Hair follicle dermal papilla cell (primary cell): ENCODE measurements at places on chromosomes 3 and 15. TPM values are rescaled to one million over a fixed set of nuclear protein-coding genes. Genes with fewer than 3 reads are reported as not detected.

Gene GOLGA6A
- not detected in 2 replicates for total RNA-seq

Gene CASR
- not detected in 2 replicates for total RNA-seq

Gene CCK
- total RNA-seq = 2.4 and 3.8 TPM in 2 replicates

Gene C3orf85
- not detected in 2 replicates for total RNA-seq

Gene PLSCR5
- not detected in 2 replicates for total RNA-seq

Gene C2CD4B
- total RNA-seq = not detected in 2 replicates

Gene ACP3
- under 0.01 TPM in 2 replicates for total RNA-seq

Gene TM4SF18
- 0.12 and 0.32 TPM in 2 replicates for total RNA-seq

Gene ZIC1
- total RNA-seq = 88.3 and 125 TPM in 2 replicates

Gene C3orf80
- total RNA-seq = under 0.01 and 0.61 TPM in 2 replicates

Gene GRIP2
- total RNA-seq = 1.3 and 2.7 TPM in 2 replicates

Gene RPSA
- 967 and 1,091 TPM in 2 replicates for total RNA-seq

Gene RLBP1
- not detected in 2 replicates for total RNA-seq

Gene TEX55
- not detected in 2 replicates for total RNA-seq

Gene FAM81A
- 0.12 and 0.16 TPM in 2 replicates for total RNA-seq

Gene GATM
- not detected in 2 replicates for total RNA-seq

Gene LRRK1
- total RNA-seq = 21.0 and 29.4 TPM in 2 replicates

Gene SI
- total RNA-seq = not detected in 2 replicates

Gene CAPN7
- 39.3 and 60.7 TPM in 2 replicates for total RNA-seq

Gene RASGRP1
- total RNA-seq = 0.24 and 0.32 TPM in 2 replicates

Gene KBTBD13
- total RNA-seq = not detected in 2 replicates

Gene RETNLB
- total RNA-seq = not detected in 2 replicates

Gene TERC
- 104 and 183 TPM in 2 replicates for total RNA-seq

Gene GNAT1
- total RNA-seq = not detected in 2 replicates

Gene BCHE
- 2.2 and 2.4 TPM in 2 replicates for total RNA-seq

Gene NR1I2
- 0.16 TPM in 1 of 2 replicates, not detected in the other for total RNA-seq

Gene KCNAB1
- 0.16 TPM in 1 of 2 replicates, not detected in the other for total RNA-seq

Gene GOLGA8T
- 0.16 TPM in 1 of 2 replicates, not detected in the other for total RNA-seq

Gene SLC7A14
- total RNA-seq = 3.6 and 4.4 TPM in 2 replicates

Gene FSTL1
- 1,778 and 1,826 TPM in 2 replicates for total RNA-seq

Gene CCDC54
- not detected in 2 replicates for total RNA-seq

Gene PLIN1
- total RNA-seq = 0.16 TPM in 1 of 2 replicates, not detected in the other

Gene CCR3
- total RNA-seq = not detected in 2 replicates

Gene EIF1B
- 9.2 and 10.2 TPM in 2 replicates for total RNA-seq

Gene TCF12
- total RNA-seq = 118 and 141 TPM in 2 replicates

Gene SPINK8
- not detected in 2 replicates for total RNA-seq

Gene SST
- not detected in 2 replicates for total RNA-seq

Gene IFT122
- 38.5 and 53.5 TPM in 2 replicates for total RNA-seq

Gene LINGO1
- total RNA-seq = not detected in 2 replicates

Gene HDAC11
- 12.7 and 13.0 TPM in 2 replicates for total RNA-seq

Gene FGF12
- 0.61 and 2.3 TPM in 2 replicates for total RNA-seq

Gene HDC
- total RNA-seq = not detected in 2 replicates

Gene INKA1
- total RNA-seq = 11.7 and 14.1 TPM in 2 replicates

Gene PDE12
- total RNA-seq = 26.0 and 29.9 TPM in 2 replicates

Gene ITGB5
- total RNA-seq = 403 and 435 TPM in 2 replicates

Gene ATP10A
- 13.1 and 22.6 TPM in 2 replicates for total RNA-seq

Gene TIMP4
- 3.5 and 5.7 TPM in 2 replicates for total RNA-seq
